ENCODE measurements at places on chromosomes 3 and 15.

DNA sequence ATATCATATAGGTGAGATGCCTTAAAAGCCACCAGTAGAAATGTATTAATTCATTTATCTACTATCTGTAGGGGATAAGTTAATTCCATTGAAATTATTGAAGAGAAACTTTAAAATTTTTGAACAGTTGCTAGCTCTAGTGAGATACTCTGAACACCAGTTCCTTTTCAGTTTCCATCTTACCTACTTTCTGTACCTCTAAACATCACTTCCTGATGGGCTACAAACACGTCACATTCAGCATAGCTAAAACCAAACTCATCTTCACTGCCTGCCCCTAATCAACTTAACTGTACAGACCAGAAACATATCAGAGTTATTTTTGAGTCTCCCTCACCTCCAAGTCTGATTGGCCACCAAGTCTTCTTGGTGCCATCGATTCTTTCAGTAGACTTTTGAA is 88.9 kb downstream of the FEZF2 start:
- no peak for DNase-seq

- DNase-seq, result no peak
Observed at GRCh38 chr15:98063871-98064270, 103.4 kb downstream of the ARRDC4 start.

DNA sequence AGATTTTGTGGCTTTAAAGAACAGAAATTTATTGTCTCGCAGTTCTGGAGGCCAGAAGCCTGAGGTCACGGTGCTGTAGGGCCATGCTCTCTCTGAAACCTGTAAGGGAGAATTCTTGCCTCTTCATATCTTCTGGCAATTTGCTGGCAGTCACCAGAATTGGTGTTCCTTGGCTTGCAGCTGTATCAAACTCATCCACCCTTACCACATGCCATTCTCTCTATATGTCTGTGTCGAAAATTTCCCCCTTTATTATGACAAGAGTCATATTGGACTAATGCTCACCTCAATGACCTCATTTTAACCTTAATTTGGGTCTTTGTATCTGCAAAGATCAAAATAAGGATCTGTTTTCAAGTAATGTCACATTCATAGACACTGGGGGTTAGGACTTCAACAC is 266.7 kb downstream of the IL20RB start:
- DNase-seq, result no peak

DNA sequence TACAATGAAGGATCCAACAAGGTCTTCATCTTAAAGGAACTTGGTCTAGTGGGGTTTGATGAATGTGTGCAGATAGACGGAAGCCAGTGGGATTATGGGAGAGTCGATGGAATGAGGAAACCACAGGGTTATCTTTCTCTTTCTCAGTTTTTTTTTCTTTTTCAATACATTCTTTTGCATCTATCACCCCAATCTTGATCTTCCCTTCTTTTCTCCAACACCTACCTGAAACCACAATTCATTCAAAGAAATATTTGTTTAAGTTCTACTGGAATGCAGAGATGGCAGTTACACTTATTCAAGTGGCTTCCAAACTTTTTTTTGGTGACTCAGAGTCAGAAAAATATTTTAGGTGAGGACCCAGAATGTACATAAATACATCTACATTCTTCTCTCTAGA is 1.7 kb downstream of the TMEM212 start:
- no peak for DNase-seq

DNA sequence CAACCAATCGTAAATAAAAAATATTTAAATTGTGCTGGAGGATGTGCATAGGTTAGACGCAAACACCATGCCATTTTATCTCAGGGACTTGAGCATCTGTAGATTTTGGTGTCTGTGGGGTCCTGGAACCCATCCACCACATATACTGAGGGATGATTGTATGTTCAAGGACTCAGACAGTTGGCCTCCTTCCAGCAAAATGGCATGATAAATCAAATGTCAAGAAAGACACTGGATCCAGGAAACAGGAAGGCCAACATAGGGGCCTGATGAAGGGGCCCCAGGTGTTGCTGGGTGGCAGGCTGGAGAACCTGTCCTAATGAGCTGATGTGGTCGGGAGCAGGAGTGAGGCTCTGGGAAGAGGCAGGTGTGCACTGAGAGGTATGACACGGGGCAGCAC is 289.5 kb downstream of the GABRG3 start:
- no peak for DNase-seq

DNA sequence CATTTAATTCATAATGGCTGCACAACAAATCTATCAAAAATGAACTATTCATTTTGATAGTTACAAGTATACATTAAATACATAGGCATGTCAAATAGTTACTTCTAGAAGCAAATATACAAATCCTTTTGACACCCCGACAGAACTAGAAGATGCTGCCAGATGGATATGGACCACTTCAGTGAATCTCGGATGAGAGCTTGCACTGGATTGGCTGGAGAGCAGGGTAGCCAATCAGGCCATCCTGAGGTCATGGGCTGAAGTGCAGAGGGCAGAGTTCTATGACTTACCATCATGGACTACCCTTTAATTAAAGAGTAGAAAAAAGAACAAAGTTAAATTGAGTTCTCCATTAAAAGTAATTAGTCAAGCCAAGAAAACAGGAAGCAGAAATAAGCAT is 8.3 kb downstream of the CCNL1 start:
- DNase-seq, result no peak

GRCh38 chr15:32904448-32904847 is 186.6 kb downstream of the GREM1 start:
- no peak for DNase-seq

DNA sequence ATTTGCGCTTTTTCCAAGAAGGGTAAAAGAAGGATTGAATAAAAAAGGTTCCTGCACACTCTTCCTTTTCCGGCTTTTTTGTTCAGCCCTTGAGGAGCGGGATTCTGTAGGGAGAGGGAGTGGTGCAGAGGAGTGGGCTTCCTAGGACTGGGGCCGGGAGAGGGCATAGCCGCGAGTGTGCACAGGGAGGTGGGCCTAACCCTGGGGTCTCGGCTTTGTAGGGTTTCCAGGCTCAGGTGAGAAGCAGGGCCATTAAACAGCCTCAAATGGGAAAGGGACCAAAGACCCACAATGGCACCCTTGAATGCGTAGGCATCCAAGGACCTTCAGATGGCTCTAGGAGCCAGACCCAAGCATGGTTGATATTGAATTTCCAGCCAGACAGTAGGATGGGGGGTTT is 35.4 kb upstream of the RAB6B start:
- DNase-seq, result no peak

DNA sequence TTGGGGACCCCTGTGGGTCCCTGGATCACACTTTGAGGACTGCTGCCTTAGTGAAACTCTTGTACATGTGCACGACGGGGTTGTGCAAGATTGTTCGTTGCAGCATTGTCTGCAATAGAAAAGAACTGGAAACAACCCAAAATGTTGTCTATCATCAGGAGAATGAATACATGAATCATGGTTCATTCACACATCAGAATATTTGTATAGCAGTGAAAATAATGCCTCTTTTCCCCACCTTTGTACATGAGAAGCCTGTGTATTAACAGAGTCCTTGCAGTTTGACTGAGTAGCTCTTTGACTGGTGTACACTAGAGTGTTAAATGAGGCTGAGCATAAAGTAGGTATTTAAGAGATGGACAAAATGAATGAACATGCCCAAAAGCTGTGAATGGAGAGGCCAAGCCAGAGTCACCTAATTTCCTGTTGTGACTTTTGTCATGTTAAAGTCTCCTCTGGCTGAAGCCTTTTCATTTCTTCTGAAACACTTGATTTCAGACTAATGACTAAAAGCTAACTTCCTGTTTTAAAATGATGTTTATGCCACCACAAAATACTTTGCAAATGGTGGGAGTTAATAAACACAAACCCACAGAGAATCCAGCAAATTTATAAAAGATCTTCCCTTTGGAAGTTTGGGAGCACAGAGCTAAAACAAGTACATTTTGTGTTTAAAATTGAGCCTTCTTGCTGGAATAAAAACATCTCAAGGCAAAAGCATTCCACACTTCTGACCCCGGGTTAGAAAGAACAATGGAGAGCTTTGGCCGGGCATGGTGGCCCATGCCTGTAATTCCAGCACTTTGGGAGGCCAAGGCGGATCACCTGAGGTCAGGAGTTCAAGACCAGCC is 20.6 kb upstream of the USP3 start:
- DNase-seq, result no peak

DNA sequence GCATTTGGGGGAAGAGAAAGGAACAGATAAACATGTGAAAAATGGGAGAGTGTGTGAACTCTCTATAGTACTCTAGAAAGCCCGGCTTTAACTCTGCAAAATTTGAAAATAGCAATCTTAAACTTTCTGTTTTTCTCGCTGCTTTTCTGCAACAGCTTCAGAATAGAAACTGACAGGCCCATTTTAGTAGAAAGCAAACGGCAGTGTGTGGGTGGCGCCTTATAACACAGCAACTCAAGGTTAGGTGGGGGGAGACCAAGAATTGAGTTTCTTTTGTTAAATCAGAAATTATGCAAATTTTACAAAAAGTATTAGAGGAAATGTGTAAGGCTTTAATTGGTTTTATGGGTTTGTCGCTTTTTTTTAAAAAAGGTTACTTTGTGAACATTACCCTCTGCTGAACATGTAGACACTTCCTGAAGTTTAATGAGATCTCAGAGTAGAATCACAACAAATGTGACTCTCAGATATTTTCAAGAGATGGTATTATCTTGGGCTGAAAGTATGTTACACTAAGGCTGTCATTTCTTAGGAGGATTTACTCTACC is 107.0 kb downstream of the PTPRG start:
- no peak for DNase-seq

GRCh38 chr3:163450698-163451097 is 1627.6 kb downstream of the SI start:
- DNase-seq, result no peak

- DNase-seq, result no peak
Observed at GRCh38 chr15:78368651-78369050, 28.5 kb downstream of the CRABP1 start.

DNA sequence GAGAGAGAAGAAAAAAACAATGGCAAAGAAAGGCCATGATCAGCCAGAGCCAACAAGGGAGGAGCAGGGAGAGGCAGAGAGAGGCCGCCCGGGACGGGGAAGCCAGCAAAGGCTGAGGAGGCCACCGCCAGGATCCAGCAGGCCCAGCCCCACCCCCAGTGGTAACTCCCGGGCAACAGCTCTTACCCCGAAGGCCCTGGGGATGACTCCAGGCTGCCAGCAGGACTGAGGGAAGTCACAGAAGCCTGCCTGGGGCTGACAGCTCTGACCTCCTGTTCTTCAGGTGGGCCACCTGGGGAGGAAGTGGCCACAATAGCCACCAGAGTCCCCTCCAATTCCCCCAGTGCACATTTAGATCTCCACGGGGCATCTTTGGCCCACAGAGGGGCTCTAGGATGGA is 184.3 kb upstream of the LINGO1 start:
- no peak for DNase-seq

DNA sequence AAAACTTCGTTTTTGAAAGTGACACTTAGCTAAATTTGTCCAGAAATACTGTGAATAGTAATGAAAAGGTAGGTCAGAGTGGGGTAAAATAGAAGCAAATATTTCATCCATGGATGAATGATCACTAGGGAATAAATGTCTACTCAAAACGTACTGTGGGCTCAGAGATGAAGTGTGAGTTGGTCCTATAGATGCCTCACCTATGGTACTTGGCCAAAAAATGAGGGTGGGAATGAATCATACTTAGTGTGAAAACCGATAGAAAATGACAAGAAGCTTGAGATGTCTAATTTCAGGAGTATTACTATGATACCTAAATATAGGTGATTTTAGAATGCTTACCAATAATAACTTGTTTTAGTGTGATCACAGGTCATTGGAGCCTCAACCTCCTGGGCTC is 155.9 kb downstream of the GMNC start:
- DNase-seq, result no peak

GRCh38 chr15:89429023-89429422 is 67.4 kb downstream of the RHCG start:
- no peak for DNase-seq

GRCh38 chr15:45169608-45170480 is 17.9 kb downstream of the SHF start:
- DNase-seq, result no peak

DNA sequence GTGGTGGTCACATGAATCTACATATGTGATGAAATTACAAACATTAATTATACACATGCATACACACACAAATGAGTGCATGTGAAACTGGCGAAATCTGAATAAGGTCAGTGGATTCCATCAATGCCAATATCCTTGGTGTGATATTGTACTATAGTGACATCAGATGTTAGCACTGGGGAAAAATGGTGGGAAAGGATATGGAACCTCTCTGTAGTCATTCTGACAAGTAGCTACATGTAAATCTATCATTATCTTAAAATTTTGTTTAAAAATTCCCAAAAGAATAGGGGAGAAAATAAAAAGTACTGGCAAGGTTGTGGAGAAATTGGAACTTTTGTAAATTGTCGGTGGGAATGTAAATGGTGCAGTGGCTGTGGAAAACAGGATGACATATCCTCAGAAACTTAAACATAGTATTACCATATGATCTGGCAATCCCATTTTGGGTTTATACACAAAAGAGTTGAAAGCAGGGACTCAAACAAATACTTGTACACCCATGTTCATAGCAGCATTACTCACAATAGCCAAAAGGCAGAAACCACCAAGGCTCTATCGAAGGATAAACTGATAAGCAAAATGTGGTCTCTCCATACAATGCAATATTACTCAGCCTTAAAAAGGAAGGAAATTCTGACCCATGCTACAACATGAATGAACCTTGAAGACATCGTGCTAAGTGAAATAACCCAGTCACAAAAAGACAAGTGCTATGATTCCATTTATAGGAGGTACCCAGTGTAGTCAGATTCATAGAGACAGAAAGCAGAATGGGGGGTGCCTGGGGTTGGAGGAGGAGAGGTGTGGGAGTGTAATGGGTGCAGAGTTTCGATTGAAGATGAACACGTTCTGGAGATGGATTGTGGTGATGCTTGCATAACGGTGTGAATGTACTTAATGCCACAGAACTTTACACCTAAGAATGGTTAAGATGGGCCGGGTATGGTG is 25.3 kb upstream of the HRH1 start:
- no peak for DNase-seq

DNA sequence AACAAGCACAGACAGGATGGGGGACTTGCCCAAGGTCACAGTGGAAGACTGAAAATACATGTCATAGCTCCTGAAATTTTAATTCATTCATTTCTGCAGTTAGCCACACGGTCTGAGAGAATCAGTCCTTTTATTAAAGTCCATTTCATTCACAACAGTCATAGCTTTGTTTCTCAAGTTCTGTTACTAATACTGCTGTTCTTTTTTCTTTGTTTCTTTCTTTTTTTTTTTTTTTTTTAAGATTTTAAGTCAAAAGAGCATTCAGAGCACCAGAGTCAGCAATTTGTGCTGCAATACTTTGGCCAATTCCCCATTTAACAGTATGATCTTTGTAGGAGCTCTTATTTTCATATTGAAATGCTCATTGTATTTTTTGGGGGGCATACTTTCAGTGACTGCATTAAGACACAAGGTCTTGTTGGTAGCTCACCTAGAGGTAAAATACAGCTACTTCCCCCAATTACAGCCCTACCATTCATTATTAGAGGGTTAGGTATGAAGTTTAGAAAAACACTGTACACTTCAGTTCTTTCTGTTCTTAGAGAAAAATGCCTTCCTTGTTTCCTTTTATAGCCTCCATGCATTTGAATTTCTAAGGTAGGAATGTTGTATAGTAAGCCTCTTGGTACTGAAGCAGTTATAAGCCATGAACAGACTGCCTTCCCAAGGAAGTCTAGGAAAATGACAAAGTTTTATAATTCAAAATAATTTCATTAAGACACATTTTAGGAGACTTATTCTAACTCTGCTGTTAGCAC is 9.6 kb downstream of the GALK2 start:
- no peak for DNase-seq

- DNase-seq, result no peak
Observed at GRCh38 chr3:35894735-35895134, 255.4 kb downstream of the ARPP21 start.

GRCh38 chr15:60371175-60372051 is 26.4 kb downstream of the ANXA2 start:
- DNase-seq, result no peak
